ENCODE measurements at places on chromosomes 3 and 15.

DNA sequence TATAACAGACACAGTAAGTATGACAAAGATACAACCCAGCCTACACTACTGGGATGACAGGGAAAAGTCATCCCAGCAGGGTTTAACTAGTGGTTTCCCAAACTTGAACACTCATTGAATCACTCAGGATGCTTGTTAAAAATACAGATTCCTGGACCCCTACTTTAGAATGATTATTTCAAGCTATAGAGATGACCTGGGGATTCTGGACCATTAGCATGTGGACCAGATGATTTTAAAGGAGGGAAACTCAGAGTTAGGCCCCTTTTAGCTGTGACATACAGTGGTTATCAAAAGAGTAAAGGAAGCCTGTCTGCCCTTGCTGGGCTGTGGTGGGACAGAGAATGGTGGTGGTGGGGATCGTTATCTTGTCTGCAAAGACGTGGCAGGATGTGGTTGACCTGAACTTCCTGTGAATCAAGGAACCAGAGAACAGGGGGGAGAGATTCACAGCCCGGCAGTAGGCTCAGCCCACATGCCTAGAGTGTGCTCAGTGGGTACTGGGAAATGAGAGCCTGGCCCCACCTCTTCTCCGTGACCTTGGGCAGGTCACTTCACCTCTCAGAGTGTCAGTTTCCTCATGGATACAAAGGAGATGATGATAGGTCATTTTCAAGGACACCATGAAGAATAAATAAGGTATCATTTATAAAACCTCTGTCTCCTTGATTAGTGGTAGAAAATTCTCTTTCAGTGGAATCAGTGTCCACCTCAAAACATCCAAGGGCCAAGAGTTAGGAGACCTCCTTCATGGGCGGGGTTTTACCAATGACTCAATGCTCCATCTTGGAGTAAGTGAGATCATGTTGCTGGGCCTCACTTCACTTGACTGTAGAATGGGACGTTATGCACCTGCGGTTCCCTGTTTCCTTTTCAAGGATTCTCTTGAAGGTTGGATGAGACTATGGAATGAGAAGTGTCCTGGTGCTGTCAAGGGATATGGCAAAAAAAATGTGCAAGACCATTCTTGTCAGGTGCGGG is 306.5 kb downstream of the RPLP1 start:
- peak; percentile 85 for DNase-seq

GRCh38 chr3:134419960-134420321 is 45.7 kb upstream of the AMOTL2 start:
- DNase-seq: no peak

- DNase-seq: no peak
Measured at GRCh38 chr15:91627473-91628278, 225.8 kb upstream of the SLCO3A1 start.

- no peak for DNase-seq
Measured at GRCh38 chr3:177106184-177106583, 91.1 kb downstream of the TBL1XR1 start.

DNA sequence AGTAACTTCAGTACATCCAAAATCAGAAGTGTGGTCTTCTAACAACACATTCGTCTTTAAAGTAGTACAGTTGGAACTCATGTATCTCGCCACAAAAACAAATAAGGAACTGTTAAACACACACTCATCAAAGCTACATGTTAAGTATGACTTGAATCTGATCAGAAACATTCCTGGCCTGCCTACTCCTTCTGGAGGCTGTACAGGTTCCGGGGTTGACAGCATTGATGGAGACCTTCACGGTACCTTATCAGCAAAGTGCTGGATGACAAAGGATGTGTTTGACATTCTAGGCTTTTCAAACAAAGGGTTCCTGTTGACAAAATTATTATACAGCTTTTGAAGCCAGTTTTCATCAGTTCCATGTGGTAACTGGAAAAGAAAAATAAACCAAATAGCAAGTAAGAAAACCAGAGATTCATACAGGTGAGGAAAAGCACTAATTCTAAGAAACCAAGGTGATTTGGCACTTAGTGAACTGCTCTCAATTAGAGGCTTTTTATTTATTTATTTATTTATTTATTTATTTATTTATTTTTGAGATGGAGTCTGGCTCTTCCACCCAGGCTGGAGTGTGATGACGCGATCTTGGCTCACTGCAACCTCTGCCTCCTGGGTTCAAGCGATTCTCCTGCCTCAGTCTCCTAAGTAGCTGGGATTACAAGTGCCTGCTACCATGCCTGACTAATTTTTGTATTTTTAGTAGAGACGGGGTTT is 44.3 kb downstream of the MYO5C start:
- no peak for DNase-seq

- peak; percentile 49 for DNase-seq
Measured at GRCh38 chr15:80776420-80777045, 2.6 kb upstream of the CEMIP start.

GRCh38 chr15:61155741-61156700 is 73.1 kb downstream of the RORA start:
- DNase-seq: no peak

DNA sequence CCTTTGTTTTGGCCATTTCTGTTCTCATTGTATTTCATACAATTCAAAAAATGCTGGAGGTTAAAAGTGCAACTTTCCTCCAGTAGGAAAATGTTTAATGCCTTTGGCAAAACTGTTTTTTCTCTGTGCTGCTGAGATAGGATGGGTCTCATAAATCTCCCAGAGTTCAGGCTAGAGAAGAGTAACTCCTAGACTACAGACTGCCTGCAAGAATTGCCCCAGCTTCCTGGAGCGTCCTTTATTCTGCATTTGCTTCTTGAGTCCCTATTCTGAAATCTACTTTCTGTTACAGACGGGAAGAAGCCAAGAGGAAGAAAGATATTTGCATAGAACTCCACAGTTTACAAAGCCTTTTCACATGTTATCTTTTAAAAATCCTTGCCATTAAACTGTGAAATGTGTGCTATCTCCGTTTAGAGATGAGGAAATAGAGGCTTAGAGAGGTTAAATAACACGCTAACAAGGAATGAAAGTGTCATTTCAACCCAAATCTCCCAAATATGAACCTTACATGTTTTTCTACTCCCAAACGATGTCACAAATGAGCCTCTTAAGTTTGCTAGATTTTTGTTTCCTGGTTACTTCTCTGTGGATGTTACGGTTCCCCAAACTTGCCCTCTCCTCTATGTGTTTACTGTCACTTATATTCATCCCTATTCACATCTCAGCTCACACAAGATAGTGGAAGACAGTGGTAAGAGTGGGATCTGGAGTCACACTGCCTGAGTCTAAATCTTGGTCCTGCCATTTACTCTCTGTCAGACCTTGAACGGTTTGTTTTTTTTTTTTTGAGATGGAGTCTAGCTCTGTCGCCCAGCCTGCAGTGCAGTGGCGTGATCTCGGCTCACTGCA is 17.4 kb downstream of the NANOGP8 start:
- no peak for DNase-seq

DNA sequence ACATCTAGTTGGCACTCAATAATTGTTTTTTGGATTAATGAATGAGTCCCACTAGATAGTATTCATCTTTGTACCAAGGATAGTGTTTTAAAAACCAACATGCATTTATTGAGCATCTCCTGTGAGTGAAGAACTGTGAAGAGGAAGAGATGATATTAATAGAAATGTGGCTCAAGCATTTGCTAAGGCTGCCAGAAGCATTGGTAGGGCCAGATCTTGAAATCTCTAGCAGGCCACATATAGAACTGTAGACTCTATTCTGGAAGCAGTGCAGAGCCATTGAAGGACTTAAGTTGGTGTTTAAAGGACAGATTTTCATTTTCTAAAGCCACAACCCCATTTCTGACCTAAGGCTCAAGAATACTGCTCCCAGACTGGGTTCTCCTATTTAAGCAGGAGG is 99.0 kb downstream of the NEK11 start:
- no peak for DNase-seq

DNA sequence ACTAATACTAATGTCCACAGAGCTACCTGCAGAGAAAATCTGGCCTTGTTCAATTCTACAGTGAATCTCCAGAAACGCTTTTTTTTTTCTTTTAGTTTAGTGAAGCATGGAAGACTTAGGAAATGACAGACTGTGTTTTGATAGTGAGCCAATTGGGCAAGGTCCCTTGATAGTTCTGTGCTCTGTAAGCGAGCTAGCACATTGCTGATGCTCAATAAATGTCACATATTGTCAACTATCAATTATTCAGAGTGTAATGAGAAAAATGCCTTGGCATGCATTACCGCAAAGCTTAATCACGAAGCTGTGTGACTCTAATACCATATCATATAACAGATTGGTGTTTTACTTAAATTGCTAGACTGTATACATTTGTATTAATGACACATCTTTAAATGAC is 5.2 kb upstream of the C3orf85 start:
- no peak for DNase-seq

DNA sequence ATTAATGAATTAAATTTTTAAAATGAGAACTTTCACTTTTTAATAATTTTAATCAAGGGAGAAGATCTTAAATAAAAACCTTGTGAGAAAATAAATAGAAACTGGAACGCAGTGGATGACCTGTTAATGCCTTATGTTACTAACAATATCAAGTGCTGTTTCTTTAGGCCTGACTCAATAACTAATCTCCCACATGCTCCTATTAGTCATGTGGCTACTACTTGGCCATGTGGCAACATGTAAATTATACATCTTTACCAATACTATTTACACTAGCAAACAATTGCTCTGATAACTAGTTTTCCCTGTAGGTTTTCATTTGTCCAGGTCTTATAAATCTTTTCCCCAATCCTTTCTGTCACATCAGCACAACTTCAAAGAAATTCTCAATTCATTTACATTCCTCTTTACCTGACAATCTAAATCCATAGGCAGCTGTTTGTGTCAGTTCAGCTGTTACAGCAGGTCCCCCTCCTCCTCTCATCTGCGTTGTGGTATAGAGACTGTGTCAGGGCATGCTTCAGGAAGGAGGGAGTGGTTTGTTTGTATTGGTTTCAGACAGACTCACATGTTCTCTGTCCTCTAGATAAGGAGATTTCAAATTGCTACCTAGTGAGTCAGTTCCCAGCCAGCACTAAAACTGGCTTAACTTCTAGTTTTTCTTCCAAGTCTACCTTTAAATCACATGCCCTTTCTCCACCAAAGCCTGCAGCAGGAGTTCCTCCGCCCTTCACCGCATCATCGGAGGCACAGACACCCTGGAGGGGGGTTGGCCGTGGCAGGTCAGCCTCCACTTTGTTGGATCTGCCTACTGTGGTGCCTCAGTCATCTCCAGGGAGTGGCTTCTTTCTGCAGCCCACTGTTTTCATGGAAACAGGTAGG is 11.3 kb upstream of the C3orf52 start:
- DNase-seq: no peak

- no peak for DNase-seq
Measured at GRCh38 chr3:133827136-133827535, 21.5 kb downstream of the SRPRB start.

GRCh38 chr3:56469141-56469540 is 874 bp upstream of the ERC2 start:
- no peak for DNase-seq

GRCh38 chr15:92533298-92533697 is 122.3 kb downstream of the FAM174B start:
- DNase-seq: no peak

- DNase-seq: no peak
Measured at GRCh38 chr3:112297714-112298113, 3.7 kb upstream of the SLC9C1 start.

GRCh38 chr15:101310508-101310907 is 15.5 kb upstream of the SNRPA1 start:
- DNase-seq: no peak

DNA sequence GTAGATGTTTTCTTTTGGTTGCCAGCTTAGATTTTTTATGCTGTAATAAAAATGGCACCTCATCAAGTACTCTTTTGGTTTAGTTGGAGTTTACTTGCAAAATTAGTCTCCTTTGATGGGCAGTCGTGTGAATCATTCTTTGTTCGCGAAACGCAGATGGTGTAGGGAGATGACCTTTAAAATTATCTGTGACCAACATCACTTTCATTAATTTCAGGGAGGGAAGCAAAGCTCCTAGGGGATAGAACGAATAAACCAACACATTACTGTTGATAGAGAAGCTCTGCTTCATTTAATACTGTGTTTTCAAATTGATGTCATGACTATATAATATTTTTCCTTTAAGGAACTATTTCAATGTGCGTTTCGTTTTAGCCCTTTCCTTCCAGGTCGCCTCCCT is 67.4 kb downstream of the USP13 start:
- DNase-seq: no peak

- no peak for DNase-seq
Measured at GRCh38 chr15:47872869-47873432, 155.6 kb downstream of the SEMA6D start.

DNA sequence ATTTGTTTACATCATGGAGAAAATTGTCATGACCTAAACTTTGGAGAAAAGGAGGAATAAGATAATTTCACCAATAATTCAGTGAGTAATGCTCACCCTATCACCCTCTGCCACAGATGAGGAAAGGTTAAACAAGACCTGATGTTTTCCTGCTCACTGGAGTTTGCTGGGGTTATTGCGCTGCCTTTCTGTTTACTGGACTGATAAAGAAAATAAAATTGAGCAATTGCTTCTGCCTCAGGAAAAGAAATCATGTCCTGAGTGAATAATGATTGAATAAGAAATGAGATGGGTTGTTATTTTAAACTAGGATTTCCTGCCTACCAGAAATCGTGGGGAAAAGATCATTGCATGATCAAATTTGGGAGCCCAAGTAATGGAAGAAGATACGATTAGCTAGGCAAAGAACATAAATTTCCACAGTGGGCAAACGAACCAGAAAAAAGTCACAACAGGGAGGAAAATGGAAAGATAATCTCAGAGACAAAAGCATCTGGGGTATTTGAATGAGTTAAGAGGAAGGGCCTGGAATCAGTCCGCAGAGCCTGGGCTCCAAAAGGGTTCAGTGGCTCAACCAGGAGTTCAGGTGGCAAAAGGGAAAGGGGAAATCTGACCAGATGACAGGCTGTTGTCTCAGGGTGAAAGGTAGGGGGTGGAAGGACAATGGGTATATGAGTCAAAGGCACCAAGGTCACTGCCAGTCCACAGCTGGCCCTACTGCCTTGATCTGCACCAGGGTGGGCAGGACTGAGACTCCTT is 146.8 kb downstream of the FAM43A start:
- no peak for DNase-seq

DNA sequence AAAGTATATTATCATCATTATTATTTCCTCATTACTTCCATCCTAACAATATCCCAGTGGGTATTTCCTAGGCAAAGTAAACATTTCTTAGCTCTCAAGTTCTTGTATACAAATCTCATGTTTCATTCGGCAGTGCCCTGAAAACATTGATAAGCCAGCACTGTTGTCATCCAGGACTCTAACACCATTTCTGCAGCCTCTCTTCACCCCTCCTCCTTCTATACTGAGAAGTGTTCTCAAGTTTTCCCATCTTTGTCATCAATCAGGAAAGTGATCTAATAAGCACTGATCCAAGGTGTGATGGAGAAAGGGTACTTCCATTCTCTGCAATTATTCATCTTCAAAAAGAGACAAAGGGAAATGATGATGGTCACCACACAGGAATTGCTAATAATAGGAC is 168.4 kb upstream of the CCDC54 start:
- no peak for DNase-seq

- DNase-seq: no peak
Measured at GRCh38 chr15:89671687-89672086, 7.5 kb downstream of the PLIN1 start.

- DNase-seq: no peak
Measured at GRCh38 chr3:185175370-185175987, 22.6 kb upstream of the C3orf70 start.
